T-cell (primary cell): ENCODE measurements at places on chromosomes 16 and 17. TPM values are rescaled to one million over a fixed set of nuclear protein-coding genes. Genes with fewer than 3 reads are reported as not detected.

GAST gene
- not detected for total RNA-seq

KRTAP1-1 gene
- not detected for total RNA-seq

SLC13A2 gene
- total RNA-seq: not detected

PLD6 gene
- total RNA-seq: 11.1 TPM

TP53TG3B gene
- not detected for total RNA-seq

PRKCB gene
- total RNA-seq: 104 TPM

NPIPA3 gene
- 10.0 TPM for total RNA-seq

MSLN gene
- 0.60 TPM for total RNA-seq

FOXL1 gene
- not detected for total RNA-seq

NPIPB13 gene
- 31.9 TPM for total RNA-seq

RNU2-1 gene
- total RNA-seq: 2,729 TPM

DLX3 gene
- not detected for total RNA-seq

PIK3R5 gene
- 127 TPM for total RNA-seq

TOM1L1 gene
- 0.51 TPM for total RNA-seq

BCKDK gene
- total RNA-seq: 8.3 TPM

TEX19 gene
- total RNA-seq: not detected

PTGES3L gene
- total RNA-seq: 0.25 TPM

ATP2C2 gene
- total RNA-seq: not detected

HNF1B gene
- 0.15 TPM for total RNA-seq

DCAF7 gene
- total RNA-seq: 74.8 TPM

CCL5 gene
- total RNA-seq: 557 TPM

CD300H gene
- not detected for total RNA-seq

GRB7 gene
- total RNA-seq: 0.41 TPM

BANP gene
- total RNA-seq: 57.1 TPM

NLK gene
- 12.7 TPM for total RNA-seq

KRTAP4-5 gene
- not detected for total RNA-seq

OR3A3 gene
- not detected for total RNA-seq

SLC2A4 gene
- not detected for total RNA-seq

DHRS7C gene
- total RNA-seq: not detected

KRT17 gene
- total RNA-seq: not detected

MT1G gene
- not detected for total RNA-seq

ICAM2 gene
- 69.6 TPM for total RNA-seq

KCNJ12 gene
- 0.03 TPM for total RNA-seq

RRAD gene
- total RNA-seq: 0.28 TPM

PRCD gene
- total RNA-seq: 0.91 TPM
